Daoy (cell line): ENCODE measurements at places on chromosomes 6 and 20. TPM values are rescaled to one million over a fixed set of nuclear protein-coding genes. Genes with fewer than 3 reads are reported as not detected.

SPATS1 gene
- not detected in 2 replicates for total RNA-seq

MOG gene
- not detected in 2 replicates for total RNA-seq

SAMD5 gene
- 2.0 and 2.7 TPM in 2 replicates for total RNA-seq

NKX2-4 gene
- 3.8 and 7.3 TPM in 2 replicates for total RNA-seq

BPIFB4 gene
- not detected in 2 replicates for total RNA-seq

ATF6B gene
- total RNA-seq, result 16.6 and 17.7 TPM in 2 replicates

EYA4 gene
- 14.7 and 16.3 TPM in 2 replicates for total RNA-seq

CDSN gene
- not detected in 2 replicates for total RNA-seq

OR2H2 gene
- not detected in 2 replicates for total RNA-seq

NPBWR2 gene
- not detected in 2 replicates for total RNA-seq

CYP39A1 gene
- 2.9 and 5.1 TPM in 2 replicates for total RNA-seq

TRMT6 gene
- 23.4 and 28.9 TPM in 2 replicates for total RNA-seq

SSTR4 gene
- not detected in 2 replicates for total RNA-seq

PHACTR3 gene
- 0.06 TPM in 1 of 2 replicates, not detected in the other for total RNA-seq

KCNQ5 gene
- total RNA-seq, result 4.4 and 5.1 TPM in 2 replicates

PCSK2 gene
- total RNA-seq, result 0.06 TPM in 1 of 2 replicates, not detected in the other

PTGIS gene
- 0.54 and 0.57 TPM in 2 replicates for total RNA-seq

NOTCH4 gene
- total RNA-seq, result 2.3 and 3.2 TPM in 2 replicates

OR2J3 gene
- total RNA-seq, result not detected in 2 replicates

IL20RA gene
- total RNA-seq, result 0.27 and 0.57 TPM in 2 replicates

ENPP4 gene
- 18.7 and 19.6 TPM in 2 replicates for total RNA-seq

BFSP1 gene
- total RNA-seq, result 0.42 and 4.2 TPM in 2 replicates

SLC17A2 gene
- not detected in 2 replicates for total RNA-seq

HLA-DRB5 gene
- not detected in 2 replicates for total RNA-seq

ADGRF4 gene
- 2.7 TPM in 2 replicates for total RNA-seq

IL22RA2 gene
- not detected in 2 replicates for total RNA-seq

WDR27 gene
- total RNA-seq, result 20.5 and 22.2 TPM in 2 replicates

SLC22A3 gene
- 0.77 and 1.8 TPM in 2 replicates for total RNA-seq

DAAM2 gene
- total RNA-seq, result 2.1 and 5.2 TPM in 2 replicates

TREM1 gene
- total RNA-seq, result not detected in 2 replicates

PET117 gene
- 17.9 and 23.8 TPM in 2 replicates for total RNA-seq

HSPA12B gene
- total RNA-seq, result 0.17 TPM in 1 of 2 replicates, not detected in the other

PRR18 gene
- 3.2 TPM in 1 of 2 replicates, not detected in the other for total RNA-seq

PACSIN1 gene
- total RNA-seq, result not detected in 2 replicates

ELOVL4 gene
- 2.5 and 4.2 TPM in 2 replicates for total RNA-seq

CLDN20 gene
- 0.54 TPM in 1 of 2 replicates, not detected in the other for total RNA-seq

GTPBP2 gene
- 50.3 and 55.5 TPM in 2 replicates for total RNA-seq

EBF4 gene
- total RNA-seq, result 0.12 and 0.40 TPM in 2 replicates

CST1 gene
- total RNA-seq, result not detected in 2 replicates

PACRG gene
- total RNA-seq, result not detected in 2 replicates

CDH4 gene
- 2.1 and 3.8 TPM in 2 replicates for total RNA-seq

FAM209B gene
- total RNA-seq, result not detected in 2 replicates

MCHR2 gene
- total RNA-seq, result not detected in 2 replicates

ABT1 gene
- total RNA-seq, result 22.4 and 25.9 TPM in 2 replicates

LTA gene
- 0.11 TPM in 1 of 2 replicates, not detected in the other for total RNA-seq

MYMX gene
- not detected in 2 replicates for total RNA-seq

IGF2R gene
- total RNA-seq, result 26.2 and 41.1 TPM in 2 replicates

AURKA gene
- total RNA-seq, result 115 and 137 TPM in 2 replicates

PXT1 gene
- 0.03 TPM in 1 of 2 replicates, not detected in the other for total RNA-seq

CCDC170 gene
- not detected in 2 replicates for total RNA-seq
